ENCODE measurements at places on chromosomes 5 and 9. TPM values are rescaled to one million over a fixed set of nuclear protein-coding genes. Genes with fewer than 3 reads are reported as not detected.

The IFNB1 gene
- total RNA-seq, result not detected

DNA sequence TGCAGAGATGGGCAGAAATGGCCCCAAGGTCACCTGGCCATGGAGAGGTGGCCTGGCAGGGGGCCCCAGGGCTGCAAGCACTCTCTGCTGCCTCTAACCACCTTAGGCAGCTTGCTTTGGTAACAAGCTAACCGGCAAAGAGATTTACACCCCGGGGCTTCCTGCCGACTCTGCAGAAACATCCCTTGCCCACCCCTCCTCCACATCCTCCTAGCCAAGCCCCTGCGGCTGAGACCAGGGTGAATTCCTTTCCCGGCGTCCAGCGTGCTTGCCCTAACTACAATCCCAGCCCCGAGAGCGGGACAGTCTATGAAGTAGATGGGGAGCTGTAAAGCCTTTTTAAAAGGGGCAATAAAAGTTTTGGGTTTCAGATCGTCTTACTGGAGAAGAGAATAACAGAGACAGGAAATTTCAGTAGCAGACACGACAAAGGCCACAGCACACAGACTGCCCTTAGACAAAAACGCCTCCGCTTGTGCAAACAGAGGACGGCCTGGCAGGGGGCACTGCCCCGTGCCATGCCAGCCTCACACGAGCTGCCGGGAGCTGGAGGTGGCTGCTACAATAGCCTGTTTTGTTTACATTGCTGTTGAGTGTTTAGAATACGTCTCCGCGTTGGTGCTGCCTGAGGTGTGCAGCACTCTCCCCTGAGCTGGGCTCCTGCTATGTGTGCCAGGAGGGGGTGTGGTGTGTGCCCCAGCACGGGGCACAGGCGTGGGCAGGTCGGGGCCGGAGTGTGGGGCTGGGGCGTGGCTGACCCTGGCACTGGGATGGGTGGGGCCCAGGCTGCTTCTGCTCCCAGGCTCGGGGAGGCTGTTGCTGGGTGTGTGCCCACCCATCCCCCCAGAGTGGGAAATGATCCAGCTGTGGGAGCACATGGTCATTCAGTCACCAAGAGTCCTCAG is 15.3 kb downstream of the MYMK start:
- no peak for DNase-seq

The FBXW11 gene
- 110 TPM for total RNA-seq

The SMIM33 gene
- total RNA-seq, result not detected

DNA sequence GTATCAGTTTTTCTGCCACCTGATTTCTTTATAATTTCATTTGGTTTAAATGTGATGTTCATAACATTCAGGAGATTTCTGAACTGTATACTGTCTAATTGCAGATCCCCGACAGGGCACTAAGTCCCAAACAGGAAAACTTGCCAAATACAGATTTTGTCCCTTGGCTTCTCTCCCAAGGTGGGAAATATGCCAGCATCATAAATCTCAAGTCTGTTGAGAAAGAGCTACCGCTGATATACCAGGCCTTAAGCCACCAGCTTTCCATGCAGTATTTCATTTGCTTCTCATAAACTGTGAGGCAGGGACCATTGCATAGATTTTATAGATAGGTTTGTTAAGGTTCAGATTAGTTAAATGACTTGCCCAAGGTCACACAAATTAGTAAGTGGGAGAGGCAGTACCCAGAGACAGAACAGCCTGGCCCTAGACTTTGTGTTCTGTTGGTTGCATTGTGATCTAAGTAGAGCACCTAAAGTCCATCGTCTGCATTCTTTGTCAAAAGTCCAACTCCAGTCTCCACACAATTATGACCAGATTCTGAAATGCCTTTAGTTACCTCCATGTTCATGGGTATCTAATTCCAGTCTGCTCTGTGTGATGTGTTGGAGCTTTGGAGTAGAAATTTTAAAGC is 16.2 kb downstream of the GPR21 start:
- DNase-seq, result no peak

GRCh38 chr9:133658442-133659431 is 22.6 kb downstream of the DBH start:
- DNase-seq, result no peak
